Fibroblast of pulmonary artery (primary cell): ENCODE measurements at places on chromosomes 11 and 22.
A peak's percentile ranks its signal among the peaks of the same experiment; 100 is the strongest.

DNA sequence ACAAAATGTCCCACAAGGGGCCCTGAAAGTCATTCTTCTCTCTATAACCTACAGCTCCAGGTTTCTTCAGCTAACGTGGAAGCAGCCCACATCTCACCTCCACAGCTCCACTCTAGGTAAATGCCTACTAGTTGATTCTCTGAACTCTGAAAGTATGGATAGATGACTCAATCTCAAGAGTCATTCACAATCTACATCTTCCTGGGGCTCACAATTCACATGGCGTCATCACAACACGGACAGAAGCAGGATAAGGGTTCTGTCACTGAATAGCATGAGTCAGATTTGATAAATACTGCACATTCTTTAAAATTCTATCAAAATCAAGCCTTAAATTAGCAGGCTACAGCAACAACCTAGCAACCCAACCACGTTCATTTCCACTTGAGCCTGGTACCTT is 96.3 kb downstream of the PLEKHA7 start:
- DNase-seq: peak; percentile 36

GRCh38 chr11:128845334-128845780 is 21.7 kb downstream of the KCNJ1 start:
- no peak for DNase-seq

DNA sequence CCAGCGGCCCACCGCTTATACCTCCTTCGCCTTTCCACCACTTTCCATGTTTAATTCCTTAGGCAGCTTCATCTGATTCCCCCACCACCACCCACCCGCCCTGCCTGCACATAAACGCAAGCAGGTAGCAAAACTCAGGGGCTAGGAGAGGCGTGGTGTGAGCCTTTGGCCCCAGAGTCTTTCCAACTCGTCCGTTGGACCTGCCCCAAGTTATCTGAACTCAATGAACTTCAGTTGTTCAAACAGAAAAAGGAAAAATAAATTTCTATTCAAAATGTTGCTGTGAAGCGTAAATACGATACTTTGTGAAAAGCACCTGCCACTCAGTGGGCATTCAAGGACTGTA is 814 bp upstream of the CDON start:
- DNase-seq: no peak

- peak; percentile 38 for DNase-seq
These were observed 642 bp upstream of the SEPTIN3 start for GRCh38 chr22:41968601-41969000.

- no peak for DNase-seq
These were observed 107.3 kb downstream of the BRD1 start for GRCh38 chr22:49720279-49720959.

DNA sequence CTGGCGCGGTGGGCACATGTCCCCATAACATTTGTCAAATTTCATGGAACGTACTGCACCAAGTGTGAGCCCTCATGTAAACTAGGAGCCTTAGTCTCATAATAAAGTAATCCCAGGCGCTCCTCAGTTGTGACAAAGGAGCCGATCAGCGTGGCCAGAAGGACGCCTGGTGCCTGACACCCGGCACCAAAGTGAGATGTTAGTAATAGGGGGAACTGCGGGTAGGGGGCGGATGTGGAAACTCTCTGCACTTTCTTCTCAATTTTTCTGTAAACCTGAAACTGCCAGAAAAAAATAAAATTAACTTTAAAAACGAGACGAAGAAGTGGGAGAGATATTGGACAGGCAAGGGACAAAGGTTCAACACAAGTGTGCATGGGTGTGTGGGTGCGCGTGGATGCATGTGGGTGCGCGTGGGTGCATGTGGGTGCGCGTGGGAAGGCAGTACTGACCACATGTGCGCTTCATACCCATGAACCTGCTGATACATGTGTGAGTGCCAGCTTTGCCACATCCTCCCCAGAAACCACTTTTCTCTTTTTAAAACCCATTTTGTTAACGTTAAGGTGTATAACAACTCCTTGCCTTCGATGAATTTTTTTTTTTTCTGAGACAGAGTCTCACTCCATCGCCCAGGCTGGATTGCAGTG is 55.4 kb upstream of the LINC01488 start:
- no peak for DNase-seq

GRCh38 chr11:110077831-110078325 is 15.3 kb upstream of the ZC3H12C start:
- DNase-seq: peak; percentile 67
